ENCODE measurements at places on chromosomes 5 and 9.

GRCh38 chr9:81460693-81461092 is 228.7 kb downstream of the TLE1 start:
- DNase-seq: no peak

DNA sequence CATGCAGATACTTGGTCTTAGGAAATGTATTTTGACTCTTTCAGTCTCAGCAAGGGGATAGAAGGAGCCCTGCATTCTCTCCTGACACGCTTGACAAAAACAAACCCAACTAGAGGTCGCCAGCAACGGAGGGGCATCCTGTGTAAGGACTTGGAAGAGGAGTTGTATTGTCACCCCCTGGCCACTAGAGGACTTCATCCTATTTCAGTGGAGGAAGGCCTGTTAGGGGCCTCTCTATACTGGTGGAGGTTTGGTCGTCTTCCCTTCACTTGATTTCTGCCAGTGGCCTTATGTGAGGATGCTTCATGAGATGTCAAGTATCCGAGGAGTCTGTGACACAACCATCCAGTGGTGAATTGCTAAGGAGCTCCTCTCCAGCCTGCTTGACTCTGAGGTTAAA is 122.8 kb upstream of the STC2 start:
- no peak for DNase-seq

DNA sequence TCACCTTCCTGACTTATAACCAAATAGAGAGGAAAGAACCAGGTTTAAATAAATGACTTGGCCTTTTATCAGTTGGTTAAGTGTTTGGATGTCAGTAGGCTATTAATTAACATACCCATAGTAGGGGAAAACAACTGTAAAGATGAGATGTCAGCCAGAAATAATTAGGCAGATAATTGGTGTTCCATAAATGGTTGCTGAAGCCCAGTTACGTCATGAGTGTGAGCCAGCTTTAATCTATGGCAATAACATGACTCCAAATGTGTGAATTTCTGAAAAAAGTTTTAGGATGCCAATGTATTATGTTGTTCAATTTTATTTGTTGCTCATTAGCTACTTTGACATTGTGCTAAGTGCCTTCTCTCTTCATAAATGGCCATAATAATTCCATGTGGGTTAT is 180.5 kb downstream of the FBXL7 start:
- DNase-seq: no peak

GRCh38 chr5:140041099-140041491 is 2.0 kb downstream of the NRG2 start:
- no peak for DNase-seq

Data from activated CD8-positive, alpha-beta memory T cell treated with anti-CD3 and anti-CD28 coated beads for 1 hour (primary cell).